ENCODE measurements at places on chromosomes 4 and X.

DNA sequence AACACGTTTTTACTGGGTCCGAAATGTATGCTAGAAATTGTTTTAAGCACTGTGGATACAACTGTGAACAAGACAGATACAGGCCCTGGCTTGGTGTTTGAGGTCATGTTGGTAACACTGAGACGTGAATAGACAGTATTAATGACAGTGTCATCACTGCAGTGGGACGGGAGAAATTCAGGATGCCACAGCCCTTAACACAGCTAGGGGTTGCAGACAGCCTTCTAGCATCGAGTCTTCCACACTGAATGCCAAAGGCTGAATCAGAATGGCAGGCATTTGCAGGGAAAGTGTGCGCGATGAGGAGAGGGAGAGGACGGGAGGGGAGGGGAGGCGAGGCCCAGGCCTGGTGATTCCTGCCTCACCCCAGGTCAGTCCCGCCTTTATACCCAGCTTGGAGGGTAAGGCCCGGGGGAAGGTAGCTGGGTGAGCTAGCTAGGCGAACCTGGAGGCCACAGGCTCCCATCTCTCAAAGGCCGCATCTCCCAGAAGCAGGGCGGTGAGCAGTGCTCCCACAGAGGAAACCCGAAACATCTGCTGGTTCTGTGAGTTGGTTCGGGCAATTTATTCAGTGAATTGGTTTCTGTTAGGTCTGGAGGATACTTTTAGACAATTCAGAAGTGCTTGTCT lies 44.1 kb upstream of the CLDN24 start:
- DNase-seq = no peak

GRCh38 chr4:1449833-1450741 lies 43.8 kb upstream of the NKX1-1 start:
- DNase-seq = no peak

DNA sequence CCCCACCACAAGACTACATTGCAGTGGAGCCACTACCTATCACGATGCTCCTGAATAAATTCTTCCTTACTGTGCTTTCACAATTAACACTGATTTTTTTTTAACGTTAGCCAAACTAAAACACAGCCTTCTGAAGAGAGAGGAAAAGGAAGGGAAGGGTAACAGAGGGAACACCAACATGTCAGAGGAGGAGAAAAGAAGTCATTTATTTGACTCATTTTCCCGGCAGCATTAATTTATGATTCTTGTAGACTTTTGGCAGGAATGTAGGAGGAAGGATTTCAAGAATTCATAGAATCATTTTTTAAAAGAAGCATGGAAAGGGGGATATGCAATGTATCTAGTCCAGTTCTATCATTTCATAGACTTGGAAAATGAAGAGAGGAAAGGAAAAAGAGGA lies 74.3 kb upstream of the IQCM start:
- DNase-seq = no peak

DNA sequence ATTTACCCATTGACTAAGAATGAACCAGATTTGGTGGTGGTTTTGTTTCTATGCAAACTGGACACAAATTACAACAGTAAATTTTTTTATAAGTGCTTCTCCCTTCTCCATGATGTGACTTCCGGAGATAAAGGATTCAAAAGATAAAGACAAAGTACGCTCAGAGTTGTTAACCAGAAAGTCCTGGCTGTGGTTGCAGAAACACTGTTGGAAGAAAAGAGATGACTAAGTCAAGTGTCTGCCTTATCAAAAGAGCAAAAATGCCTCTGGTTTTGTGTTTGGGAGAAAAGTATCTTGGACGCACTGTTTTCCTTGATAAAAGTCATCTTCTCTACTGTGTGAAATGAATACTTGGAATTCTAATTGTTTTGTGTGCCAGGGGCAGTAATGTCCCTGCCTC lies 213.4 kb downstream of the GC start:
- DNase-seq = no peak

- DNase-seq = no peak
Measured at GRCh38 chr4:55758066-55758465, 61.5 kb upstream of the EXOC1L start.

GRCh38 chr4:165689159-165689558 lies 183.9 kb upstream of the TLL1 start:
- no peak for DNase-seq

GRCh38 chr4:173934933-173935620 lies 348.4 kb downstream of the FBXO8 start:
- DNase-seq = no peak

GRCh38 chrX:100623001-100623400 lies 13.6 kb downstream of the TSPAN6 start:
- DNase-seq = no peak

DNA sequence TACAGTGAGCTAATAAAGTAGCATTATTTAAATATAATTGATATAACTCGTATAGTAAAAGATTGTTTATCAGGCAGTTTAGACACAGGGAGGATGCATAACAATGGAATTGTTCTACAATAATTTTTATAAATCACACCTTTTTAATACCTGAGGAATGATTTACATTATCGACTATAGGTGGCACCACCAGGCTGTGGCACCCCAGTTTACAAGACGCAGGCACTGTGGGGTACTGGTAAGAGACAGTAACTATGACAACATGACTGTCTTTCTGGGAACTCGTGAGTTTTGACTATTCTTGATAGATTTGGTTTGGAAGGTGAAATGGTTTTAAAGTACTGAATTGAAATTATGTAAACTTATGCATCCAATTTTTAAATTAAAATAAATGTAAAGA lies 27.1 kb upstream of the STBD1 start:
- no peak for DNase-seq

GRCh38 chr4:88985088-88985773 lies 71.8 kb downstream of the FAM13A start:
- DNase-seq = no peak

GRCh38 chr4:3238721-3239120 lies 10.2 kb upstream of the MSANTD1 start:
- no peak for DNase-seq

DNA sequence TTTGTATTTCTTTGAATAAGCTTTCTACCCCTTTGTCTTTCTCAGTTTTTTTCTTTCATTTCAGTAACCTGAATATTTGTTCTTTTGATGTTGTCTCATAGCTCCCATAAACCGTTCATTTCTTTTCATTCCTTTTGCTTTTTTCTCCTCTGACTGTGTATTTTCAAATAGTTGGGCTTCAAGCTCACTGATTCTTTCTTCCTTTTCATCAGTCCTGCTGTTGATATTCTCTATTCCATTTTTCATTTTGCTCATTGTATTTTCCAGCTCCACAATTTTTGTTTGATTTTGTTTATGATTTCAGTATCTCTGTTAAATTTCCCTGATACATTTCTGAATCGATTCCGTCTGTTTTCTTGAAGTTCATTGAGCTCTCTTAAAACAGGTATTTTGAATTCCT lies 129.6 kb upstream of the NUDT6 start:
- DNase-seq = no peak
